ENCODE measurements at places on chromosomes 7 and 10. TPM values are rescaled to one million over a fixed set of nuclear protein-coding genes. Genes with fewer than 3 reads are reported as not detected.

SH2B2 gene
- total RNA-seq: 2.0 TPM

CPXM2 gene
- total RNA-seq: not detected

SLC25A40 gene
- 25.2 TPM for total RNA-seq

SORCS1 gene
- not detected for total RNA-seq

LRRC4 gene
- 0.82 TPM for total RNA-seq

SPDYE11 gene
- total RNA-seq: not detected

SRRM3 gene
- total RNA-seq: not detected

PURB gene
- total RNA-seq: 22.3 TPM

TEX36 gene
- total RNA-seq: not detected

ANAPC16 gene
- total RNA-seq: 85.5 TPM

SVOPL gene
- total RNA-seq: not detected

SAMD9 gene
- total RNA-seq: 61.6 TPM

ANKRD61 gene
- total RNA-seq: not detected

ENO4 gene
- total RNA-seq: not detected

LLCFC1 gene
- total RNA-seq: 0.76 TPM

GDF10 gene
- 1.6 TPM for total RNA-seq

ATP6V0E2 gene
- total RNA-seq: 84.0 TPM

CNPY1 gene
- not detected for total RNA-seq

GDF2 gene
- not detected for total RNA-seq

PRKG1 gene
- total RNA-seq: not detected

ST8SIA6 gene
- total RNA-seq: 0.43 TPM

CRHR2 gene
- total RNA-seq: not detected

CAMK2B gene
- total RNA-seq: not detected

ZCWPW1 gene
- 18.6 TPM for total RNA-seq

NDUFB8 gene
- total RNA-seq: 331 TPM

PRSS37 gene
- not detected for total RNA-seq

CTBP2 gene
- 2.0 TPM for total RNA-seq

CD36 gene
- total RNA-seq: 5.5 TPM

ZNF853 gene
- 3.2 TPM for total RNA-seq

EBF3 gene
- not detected for total RNA-seq

PPIF gene
- total RNA-seq: 192 TPM

MYL7 gene
- not detected for total RNA-seq

CALML5 gene
- not detected for total RNA-seq

KCNH2 gene
- total RNA-seq: 0.56 TPM

CALHM1 gene
- not detected for total RNA-seq

HYAL4 gene
- total RNA-seq: not detected

ASL gene
- 29.7 TPM for total RNA-seq

MMP21 gene
- total RNA-seq: 0.84 TPM

PDGFA gene
- total RNA-seq: 0.16 TPM

AKR1C4 gene
- not detected for total RNA-seq

MYPN gene
- total RNA-seq: not detected

TNS3 gene
- total RNA-seq: 2.6 TPM

LIPF gene
- not detected for total RNA-seq

WNT2 gene
- not detected for total RNA-seq

SRGN gene
- total RNA-seq: 262 TPM

CLRN3 gene
- not detected for total RNA-seq

PIP gene
- total RNA-seq: not detected

INTS1 gene
- total RNA-seq: 135 TPM

CDC14C gene
- total RNA-seq: not detected

ACTL6B gene
- total RNA-seq: not detected

WDR11 gene
- total RNA-seq: 78.1 TPM

C10orf53 gene
- not detected for total RNA-seq

FXYD4 gene
- total RNA-seq: not detected

HOXA6 gene
- 0.49 TPM for total RNA-seq

PIK3CG gene
- 25.1 TPM for total RNA-seq

All from naive thymus-derived CD4-positive, alpha-beta T cell (primary cell).